ENCODE measurements at places on chromosomes 1 and 21. TPM values are rescaled to one million over a fixed set of nuclear protein-coding genes. Genes with fewer than 3 reads are reported as not detected.

- peak; percentile 59 for DNase-seq
- no peak overlapping the region for H3K4me3 ChIP-seq
- H3K36me3 ChIP-seq, result no peaks in the 10 kb centered on the region
- peak overlapping the region; percentile 21 for H3K27ac ChIP-seq
- peaks cover 28% of the 10 kb centered on the region for H3K4me1 ChIP-seq
- no peaks in the 10 kb centered on the region for H3K27me3 ChIP-seq
These were observed 86.4 kb downstream of the LAMC2 start for GRCh38 chr1:183272390-183272848.

GRCh38 chr1:107228704-107229371, 88.0 kb downstream of the NTNG1 start:
- no peaks in the 10 kb centered on the region for H3K27me3 ChIP-seq
- no peak for DNase-seq
- no peak overlapping the region for H3K4me3 ChIP-seq

The SPATA46 gene
- not detected for total RNA-seq

The OPRD1 gene
- total RNA-seq, result not detected

Measured in endothelial cell of umbilical vein (primary cell).